ENCODE measurements at places on chromosomes 5 and 9. TPM values are rescaled to one million over a fixed set of nuclear protein-coding genes. Genes with fewer than 3 reads are reported as not detected.

The SKP2 gene
- 41.3 TPM for total RNA-seq

The PPP2R2B gene
- total RNA-seq: 0.59 TPM

GRCh38 chr9:125487842-125488241 lies 219.2 kb downstream of the MAPKAP1 start:
- no peak for DNase-seq
- H3K4me3 ChIP-seq: no peak overlapping the region
- H3K27ac ChIP-seq: no peak overlapping the region
- H3K36me3 ChIP-seq: no peaks in the 10 kb centered on the region
- peaks cover 5% of the 10 kb centered on the region for H3K27me3 ChIP-seq

The ASPN gene
- total RNA-seq: not detected

DNA sequence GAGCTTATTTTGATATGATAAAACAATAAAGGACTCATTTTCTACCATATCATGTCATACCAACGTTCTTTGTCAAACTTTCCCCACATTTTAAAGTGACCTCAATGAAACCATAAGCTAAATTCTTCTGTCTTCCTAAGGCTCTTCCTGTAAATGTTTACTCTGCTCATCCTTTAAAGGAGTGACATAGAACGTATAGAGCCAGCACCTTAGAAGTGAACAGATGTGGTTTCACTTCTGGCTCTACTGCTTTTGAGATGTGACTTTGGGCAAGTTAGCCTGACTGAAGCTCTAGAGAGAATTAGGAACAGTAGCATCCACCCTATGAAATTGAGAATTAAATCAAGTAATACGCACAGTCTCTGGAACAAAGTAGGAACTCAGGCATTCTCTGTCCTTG lies 24.1 kb downstream of the SAR1B start:
- no peaks in the 10 kb centered on the region for H3K4me1 ChIP-seq
- no peak overlapping the region for H3K27ac ChIP-seq
- DNase-seq: no peak
- peaks cover 3% of the 10 kb centered on the region for H3K27me3 ChIP-seq
- H3K4me3 ChIP-seq: no peak overlapping the region
- H3K36me3 ChIP-seq: peaks cover 26% of the 10 kb centered on the region

- H3K36me3 ChIP-seq: no peaks in the 10 kb centered on the region
- no peak for DNase-seq
- peaks cover 3% of the 10 kb centered on the region for H3K27me3 ChIP-seq
- H3K4me3 ChIP-seq: no peak overlapping the region
These were observed 489.5 kb upstream of the MPDZ start for GRCh38 chr9:13769006-13769405.

The FBP2 gene
- total RNA-seq: 0.28 TPM

The DMRTA1 gene
- total RNA-seq: 6.3 TPM

- DNase-seq: no peak
- H3K27me3 ChIP-seq: no peaks in the 10 kb centered on the region
- no peaks in the 10 kb centered on the region for H3K36me3 ChIP-seq
- no peaks in the 10 kb centered on the region for H3K4me1 ChIP-seq
- H3K4me3 ChIP-seq: no peak overlapping the region
- H3K27ac ChIP-seq: no peak overlapping the region
These were observed 158.7 kb upstream of the HMHB1 start for GRCh38 chr5:143653256-143653655.

All from endothelial cell (in vitro differentiated cells).